ENCODE measurements at places on chromosomes 7 and 10.

- DNase-seq, result no peak
Observed at GRCh38 chr10:67668448-67668847, 27.5 kb downstream of the CTNNA3 start.

DNA sequence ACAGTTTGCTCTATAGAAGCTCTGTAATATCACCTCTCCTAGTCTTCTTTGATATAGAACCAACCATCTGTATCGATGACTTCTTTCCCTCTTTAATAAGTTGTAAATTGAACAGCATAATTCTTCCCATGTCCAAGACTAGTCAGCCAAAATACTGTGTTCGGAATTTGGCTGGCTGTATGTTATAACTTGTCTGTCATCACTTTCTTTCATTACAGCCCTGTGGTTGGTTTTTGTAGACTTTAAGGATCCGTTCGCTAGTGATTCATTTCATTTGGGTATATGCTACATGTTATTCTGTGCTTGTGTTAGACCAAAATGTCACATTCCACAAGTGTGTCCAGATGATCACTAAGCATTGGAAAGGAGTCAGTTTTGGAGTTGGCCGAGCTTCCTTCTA is 155.4 kb upstream of the ITGB1 start:
- no peak for DNase-seq

DNA sequence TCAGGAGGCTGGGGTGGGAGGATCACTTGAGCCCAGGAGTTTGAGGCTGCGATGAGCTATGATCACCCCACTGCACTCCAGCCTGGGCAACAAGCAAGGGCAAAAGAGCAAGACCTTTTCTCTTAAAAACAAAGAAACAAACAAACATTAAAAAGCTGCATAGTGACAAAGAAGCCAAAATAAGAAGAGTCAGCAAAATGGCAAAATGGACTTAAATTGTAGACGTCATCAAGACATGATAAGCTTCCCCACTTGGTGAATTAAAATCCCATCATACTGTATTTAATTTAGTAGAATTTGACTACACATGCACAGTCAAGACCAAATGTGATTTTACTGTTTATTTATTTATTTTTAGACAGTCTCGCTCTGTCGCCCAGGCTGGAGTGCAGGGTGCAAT is 48.8 kb upstream of the ATOH7 start:
- DNase-seq, result no peak

DNA sequence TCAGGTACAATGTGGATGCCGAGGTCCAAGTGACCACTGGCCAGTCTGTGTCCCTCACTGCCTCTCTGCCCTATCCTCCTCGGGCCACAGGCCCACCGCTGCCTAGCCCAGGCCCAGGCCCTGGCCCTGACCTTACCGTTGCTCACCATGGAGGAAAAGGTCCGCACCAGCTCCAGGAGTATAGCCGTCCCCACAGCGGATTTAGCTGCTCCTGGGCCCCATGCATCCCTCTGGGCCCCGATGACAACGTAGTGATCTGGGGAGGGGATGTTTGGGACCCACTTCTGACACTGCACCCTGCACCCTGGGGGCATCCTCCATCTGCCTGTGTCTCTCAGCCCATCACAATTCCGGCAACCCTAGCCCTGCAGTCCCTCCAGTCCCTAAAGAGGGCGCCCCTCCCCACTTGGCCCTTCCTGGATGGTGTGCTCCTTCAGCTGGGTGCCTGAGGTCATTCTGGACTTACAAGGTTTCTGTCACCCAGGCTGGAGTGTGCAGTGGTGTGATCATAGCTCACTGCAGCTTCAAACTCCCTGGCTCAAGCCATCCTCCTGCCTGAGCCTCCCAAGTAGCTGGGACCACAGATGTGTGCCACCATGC is 12.1 kb downstream of the TFR2 start:
- DNase-seq, result no peak

GRCh38 chr7:108014215-108014614 is 11.3 kb upstream of the LAMB1 start:
- DNase-seq, result no peak

DNA sequence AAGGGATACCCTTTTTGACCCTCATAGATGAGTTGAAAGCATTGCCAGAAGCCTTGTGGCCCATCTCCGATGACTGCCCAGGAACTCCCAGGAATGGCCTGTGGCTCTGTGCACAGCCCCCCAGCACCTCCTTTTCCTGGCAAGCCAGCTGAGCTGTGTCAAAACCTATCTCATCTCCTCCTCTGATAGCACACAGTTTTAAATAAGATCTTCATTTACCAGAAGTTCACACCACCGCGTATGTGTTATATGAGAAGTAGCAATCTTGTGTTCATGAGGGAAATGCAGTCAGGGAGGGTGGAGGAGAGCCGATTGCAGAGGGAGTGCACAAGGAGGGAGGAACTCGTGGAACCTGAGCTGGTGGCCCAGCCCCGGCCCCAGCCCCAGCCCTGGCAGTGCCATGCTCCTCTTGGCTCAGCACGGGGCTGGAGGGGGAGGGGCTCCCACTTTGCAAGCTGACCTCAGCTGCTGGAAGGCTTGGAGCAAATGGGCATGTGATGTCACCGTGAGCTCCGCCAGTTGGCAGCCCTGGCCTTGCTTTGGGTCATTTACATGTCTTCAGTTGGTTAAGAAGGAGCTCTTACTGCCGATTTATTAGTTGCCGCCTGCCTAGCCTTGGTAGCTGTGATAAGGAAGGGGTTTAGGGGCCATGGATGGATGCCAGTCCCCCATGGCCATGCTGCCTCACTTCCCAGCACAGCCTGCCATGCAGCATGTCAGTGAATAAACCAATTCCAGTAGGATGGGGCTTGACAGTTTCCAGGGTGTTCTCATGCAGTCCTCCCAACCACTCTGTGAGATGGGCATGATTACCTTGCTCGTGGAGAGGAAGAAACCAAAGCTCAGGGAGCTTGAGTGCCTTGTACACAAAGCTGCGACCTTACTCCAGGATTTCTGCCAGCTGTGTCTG is 20.0 kb downstream of the UNC5B start:
- DNase-seq, result no peak

- no peak for DNase-seq
Observed at GRCh38 chr10:100803908-100804307, 58.5 kb downstream of the PAX2 start.

GRCh38 chr7:3157566-3158287 is 114.1 kb upstream of the CARD11 start:
- no peak for DNase-seq

GRCh38 chr10:15333909-15334649 is 37.0 kb downstream of the FAM171A1 start:
- no peak for DNase-seq

DNA sequence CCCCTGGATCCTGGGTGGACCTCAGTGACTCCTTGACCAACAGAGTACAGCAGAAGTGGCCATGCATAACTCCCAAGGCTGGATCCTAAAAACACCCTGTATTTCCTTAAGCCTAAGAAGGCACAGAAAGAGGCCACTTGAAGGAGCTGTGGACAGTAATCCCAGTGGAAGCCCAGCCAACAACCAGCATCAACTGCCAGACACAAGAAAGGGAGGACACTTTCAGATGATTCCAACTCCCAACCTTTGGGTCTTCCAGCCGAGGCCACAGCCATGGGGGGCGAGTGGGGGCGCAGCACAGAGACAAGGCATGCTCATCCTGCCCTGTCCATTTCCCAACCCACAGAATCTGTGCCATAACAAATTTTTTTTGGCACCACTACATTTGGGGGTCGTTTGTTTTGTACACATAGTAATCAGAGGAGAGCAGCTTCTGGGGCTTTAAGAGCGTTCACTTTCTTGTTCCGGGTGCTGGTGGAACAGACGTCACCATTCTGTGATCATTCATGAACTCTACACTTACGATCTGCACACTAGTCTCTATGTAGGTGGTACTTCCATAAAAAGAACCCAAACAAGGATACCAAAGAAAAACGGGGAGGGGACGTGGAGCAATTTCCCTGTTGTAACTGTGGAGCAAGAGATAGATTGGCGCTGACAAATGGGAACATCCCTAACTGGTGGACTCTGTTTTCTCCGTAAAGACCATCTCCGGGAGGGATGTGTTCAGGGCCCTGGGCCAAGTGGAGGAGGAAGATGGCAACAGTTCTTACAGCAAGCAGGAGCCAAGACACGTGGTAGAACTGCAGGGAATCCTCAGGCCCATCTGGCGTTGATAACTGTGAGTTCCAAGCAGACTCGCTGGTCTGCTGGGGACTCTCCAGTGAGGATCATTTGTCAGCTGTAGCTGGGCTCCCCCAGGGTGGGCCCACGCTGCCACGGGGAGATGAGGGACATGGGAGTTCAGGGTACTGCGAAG is 6.0 kb upstream of the SLC29A3 start:
- no peak for DNase-seq

GRCh38 chr10:123603130-123603529 is 63.0 kb upstream of the GPR26 start:
- DNase-seq, result no peak

GRCh38 chr7:112798274-112799159 is 8.3 kb upstream of the TMEM168 start:
- DNase-seq, result no peak

Data from natural killer cell (primary cell).